H4 (cell line): ENCODE measurements at places on chromosomes 3 and 15. TPM values are rescaled to one million over a fixed set of nuclear protein-coding genes. Genes with fewer than 3 reads are reported as not detected.

GOLGB1 gene
- total RNA-seq, result 15.0 and 20.0 TPM in 2 replicates

ZBBX gene
- 1.0 TPM in 1 of 2 replicates, not detected in the other for total RNA-seq

SLCO3A1 gene
- 7.2 and 9.3 TPM in 2 replicates for total RNA-seq

DNA sequence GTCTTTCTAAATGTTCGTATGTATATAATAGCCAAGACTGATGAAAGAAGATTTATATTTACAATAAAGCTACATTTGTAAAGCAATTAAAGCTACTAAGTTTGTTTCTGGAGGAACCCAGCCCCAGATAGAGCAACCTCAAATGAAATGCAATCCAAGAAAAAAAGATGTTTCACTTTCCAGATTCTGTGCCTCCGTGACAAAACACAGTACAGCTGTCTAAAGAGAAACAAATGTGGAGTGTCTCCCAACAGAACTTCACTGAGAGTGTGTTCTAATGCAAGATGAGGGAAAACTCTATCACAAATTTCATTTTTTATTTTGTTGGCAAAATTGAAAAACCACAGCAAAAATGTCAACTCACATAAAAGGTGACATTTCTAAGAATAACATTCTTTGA lies 317.0 kb downstream of the OCA2 start:
- no peak for DNase-seq

GRCh38 chr15:31257286-31257685 lies 69.3 kb upstream of the KLF13 start:
- no peak for DNase-seq

DNA sequence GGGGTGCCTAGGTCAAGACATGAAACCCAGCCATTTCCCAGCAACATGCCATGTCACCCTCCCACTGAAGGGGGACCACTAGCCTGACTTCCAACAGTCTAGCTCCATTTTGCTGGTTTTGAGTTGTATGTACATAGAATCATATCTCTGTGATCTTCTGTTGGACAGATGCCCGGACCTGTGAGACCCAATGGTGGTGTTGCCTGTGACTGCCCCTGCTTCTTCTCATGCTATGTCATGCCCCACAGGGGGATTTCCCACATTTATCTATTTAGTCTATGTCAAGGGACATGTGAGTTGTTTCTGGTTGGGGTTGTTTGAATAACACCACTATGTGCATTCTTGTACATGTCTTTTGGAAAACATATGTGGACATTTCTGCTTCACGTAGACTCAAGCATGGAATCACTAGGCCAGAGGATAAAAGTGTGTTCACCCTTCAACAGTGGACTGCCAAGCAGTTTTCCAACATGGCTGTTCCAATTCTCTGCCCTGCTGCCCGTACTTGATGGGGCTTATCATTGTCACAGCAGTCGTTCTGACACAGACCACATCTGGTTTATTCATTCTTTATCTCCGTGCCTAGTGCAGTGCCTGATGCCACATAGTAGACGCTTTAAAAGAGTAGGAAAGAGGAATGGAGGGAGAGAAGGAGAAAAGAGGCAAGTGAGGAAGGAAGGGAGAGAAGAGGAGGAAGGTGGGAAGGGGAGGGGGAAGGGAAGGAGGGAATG lies 114.4 kb downstream of the TPRA1 start:
- no peak for DNase-seq

GRCh38 chr15:51696566-51696965 lies 15.3 kb downstream of the SCG3 start:
- no peak for DNase-seq

DNA sequence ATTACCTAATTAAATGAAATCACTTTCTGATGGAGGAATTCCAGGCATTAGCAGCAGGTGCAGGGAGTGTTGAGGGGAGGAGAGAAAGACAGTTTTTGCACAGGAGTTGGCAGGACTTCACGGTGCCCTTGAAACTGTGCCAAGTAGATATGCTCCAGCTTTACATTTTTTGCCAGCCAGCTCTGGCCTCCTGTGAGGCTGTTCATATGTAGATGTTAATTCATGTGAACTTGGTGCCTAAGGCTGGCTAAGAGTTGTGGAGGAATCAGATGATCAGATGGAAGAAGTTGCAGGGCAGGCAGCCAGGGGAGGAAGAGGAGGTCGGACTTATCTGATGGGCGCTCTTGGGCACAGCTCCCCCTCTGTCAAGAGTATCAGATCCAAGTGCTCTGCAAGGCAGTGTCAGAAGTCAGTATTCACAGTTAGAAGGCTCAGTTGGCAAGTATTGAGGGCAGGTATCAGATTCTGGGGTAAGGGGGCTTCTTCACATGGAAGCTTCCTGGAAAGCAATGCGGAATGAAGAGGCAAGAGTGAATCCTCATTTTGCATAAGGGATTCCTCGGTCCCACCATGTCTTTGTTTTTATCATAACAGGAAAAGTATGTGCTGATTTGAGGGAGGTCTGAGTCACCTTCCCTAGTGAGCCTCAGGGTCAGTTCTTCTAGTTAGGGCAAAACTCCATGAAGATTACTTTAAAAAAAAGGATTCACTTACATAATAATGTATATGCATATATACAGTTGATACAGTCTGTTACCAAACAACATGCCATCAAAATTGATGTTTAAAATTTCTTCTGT lies 172.6 kb upstream of the UMPS start:
- DNase-seq, result no peak

DNA sequence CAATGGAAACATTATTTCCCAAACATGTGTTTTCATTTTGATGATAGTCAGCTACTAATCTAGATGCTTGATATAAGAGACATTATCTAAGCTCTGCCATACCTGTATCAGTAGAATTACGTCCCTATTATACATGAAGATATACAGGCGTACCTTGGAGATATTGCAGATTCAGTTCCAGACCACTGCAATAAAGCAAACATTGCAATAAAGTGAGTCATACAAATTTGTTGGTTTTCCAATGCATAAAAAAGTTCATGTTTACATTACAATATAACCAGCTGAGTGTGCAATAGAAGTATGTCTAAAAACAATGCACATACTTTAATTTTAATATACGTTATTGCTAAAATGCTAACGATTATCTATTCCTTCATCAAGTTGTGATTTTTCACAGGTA lies 236.0 kb upstream of the ZNF717 start:
- peak; percentile 9 for DNase-seq

DNA sequence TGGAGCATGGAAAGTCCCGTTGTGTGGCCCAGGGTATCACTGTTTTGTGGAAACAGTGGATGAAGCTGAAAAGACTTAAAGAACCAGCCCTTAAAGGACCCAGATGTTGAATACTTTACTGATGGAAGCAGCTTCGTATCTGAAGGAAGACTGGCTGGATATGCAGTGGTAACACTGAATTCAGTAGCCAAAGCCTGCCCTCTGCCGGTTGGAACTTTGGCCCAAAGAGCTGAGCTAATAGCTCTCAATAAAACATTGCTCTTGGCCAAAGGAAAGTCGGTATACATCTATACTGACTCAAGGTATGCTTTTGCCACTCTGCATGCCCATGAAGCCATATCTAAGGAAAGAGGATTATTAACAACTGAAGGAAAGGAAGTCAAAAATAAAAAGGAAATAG lies 885.4 kb downstream of the PDCD6IP start:
- peak; percentile 6 for DNase-seq
